ENCODE measurements at places on chromosomes 13 and 19.
A peak's percentile ranks its signal among the peaks of the same experiment; 100 is the strongest.

- H3K4me1 ChIP-seq, result no peaks in the 10 kb centered on the region
- DNase-seq, result no peak
- no peak overlapping the region for H3K4me3 ChIP-seq
- H3K36me3 ChIP-seq, result no peaks in the 10 kb centered on the region
- H3K27ac ChIP-seq, result no peak overlapping the region
Observed at GRCh38 chr19:18263324-18264136, 10.7 kb downstream of the IQCN start.

GRCh38 chr19:39080431-39080830, 3.7 kb upstream of the ACP7 start:
- DNase-seq, result no peak
- no peaks in the 10 kb centered on the region for H3K27me3 ChIP-seq
- H3K27ac ChIP-seq, result no peak overlapping the region
- no peak overlapping the region for H3K4me3 ChIP-seq
- H3K36me3 ChIP-seq, result no peaks in the 10 kb centered on the region
- H3K4me1 ChIP-seq, result no peaks in the 10 kb centered on the region

GRCh38 chr13:48977286-48977625, 1.5 kb downstream of the FNDC3A start:
- H3K4me1 ChIP-seq, result peaks cover 31% of the 10 kb centered on the region
- H3K4me3 ChIP-seq, result peak overlapping the region; percentile 50

DNA sequence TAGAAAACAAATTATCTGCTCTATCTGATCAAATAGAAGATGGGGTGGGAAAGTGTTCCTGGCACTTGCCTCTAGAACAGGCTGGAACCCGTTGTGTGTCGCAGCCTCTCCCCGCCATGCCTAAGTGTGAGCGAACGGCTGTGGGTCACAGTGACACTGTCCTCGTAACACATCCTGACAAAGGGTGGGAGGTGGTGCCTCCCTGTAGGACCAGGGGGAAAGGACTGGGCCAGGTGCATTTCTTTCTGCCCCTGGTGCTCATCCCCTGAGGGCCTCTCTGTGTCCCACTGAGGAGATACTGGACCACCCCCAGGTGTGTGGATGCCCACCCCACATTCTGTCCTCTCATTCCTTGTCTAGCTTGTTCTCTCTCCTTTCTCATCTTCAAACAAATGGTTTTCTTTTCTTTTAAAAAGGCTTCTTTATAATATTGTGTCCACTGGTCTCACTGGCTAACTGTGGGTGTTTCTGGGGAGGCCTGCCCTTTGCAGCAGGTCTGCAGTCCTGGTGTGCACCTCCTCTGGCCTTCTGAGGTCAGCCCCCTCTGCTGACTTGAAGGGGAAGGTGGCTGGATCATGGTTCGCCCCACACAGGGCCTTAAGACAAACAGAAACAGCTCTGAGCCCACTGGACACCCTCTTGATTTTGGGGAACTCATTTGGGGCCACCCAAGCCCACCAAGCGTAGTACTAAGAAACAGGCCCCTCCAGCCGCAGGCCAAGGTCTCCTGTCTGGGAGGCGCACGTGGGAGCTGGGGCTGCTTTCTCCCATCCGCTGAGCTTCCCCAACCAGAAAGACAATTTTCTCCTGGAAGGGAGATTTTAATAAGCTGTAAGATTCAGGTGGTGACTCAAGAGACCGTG, 152.5 kb upstream of the SOX1 start:
- H3K36me3 ChIP-seq, result no peaks in the 10 kb centered on the region
- no peaks in the 10 kb centered on the region for H3K27me3 ChIP-seq
- no peak overlapping the region for H3K4me3 ChIP-seq
- no peak overlapping the region for H3K27ac ChIP-seq
- DNase-seq, result no peak
